ENCODE measurements at places on chromosomes 3 and 15.
A peak's percentile ranks its signal among the peaks of the same experiment; 100 is the strongest.

GRCh38 chr3:165339753-165340152 is 143.6 kb upstream of the SLITRK3 start:
- no peak for DNase-seq

- DNase-seq: no peak
These were observed 124.6 kb upstream of the SGO1 start for GRCh38 chr3:20310629-20311028.

DNA sequence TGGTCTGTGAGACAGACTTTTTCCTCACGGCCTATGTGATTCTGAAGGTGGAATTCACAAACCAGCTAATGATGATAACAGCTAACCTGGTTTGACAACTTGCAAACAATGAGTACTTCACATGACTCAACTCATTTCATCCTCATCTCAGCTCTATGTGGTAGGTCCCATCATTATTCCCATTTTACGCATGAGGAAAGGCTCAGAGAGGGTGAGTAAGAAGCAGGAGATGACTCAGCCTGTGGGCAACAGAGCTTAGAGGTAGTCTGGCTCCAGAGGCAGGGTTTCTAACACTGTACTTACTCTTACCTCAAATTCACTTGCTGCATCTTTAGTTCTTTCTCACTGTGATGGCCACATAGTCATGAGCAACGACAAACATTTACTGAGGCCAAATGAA is 25.8 kb upstream of the PSMD6 start:
- DNase-seq: no peak

DNA sequence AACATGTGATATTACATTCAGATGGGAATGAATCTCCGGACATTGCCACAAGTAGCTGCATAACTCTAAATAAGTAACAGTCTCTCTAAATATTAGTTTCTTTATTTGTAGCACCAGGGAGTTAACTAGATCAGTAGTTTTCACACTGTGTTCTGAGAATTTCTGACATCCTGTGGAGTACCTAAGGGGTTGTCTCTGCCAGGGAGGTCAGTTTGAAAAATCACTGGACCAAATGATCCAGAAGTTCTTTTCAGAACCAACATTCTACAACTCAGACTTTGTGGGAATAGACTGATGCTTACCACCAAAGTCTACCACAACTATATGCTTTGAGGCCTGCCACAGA is 9.0 kb upstream of the ILDR1 start:
- no peak for DNase-seq

GRCh38 chr3:192957441-192958021 is 39.9 kb upstream of the MB21D2 start:
- no peak for DNase-seq

DNA sequence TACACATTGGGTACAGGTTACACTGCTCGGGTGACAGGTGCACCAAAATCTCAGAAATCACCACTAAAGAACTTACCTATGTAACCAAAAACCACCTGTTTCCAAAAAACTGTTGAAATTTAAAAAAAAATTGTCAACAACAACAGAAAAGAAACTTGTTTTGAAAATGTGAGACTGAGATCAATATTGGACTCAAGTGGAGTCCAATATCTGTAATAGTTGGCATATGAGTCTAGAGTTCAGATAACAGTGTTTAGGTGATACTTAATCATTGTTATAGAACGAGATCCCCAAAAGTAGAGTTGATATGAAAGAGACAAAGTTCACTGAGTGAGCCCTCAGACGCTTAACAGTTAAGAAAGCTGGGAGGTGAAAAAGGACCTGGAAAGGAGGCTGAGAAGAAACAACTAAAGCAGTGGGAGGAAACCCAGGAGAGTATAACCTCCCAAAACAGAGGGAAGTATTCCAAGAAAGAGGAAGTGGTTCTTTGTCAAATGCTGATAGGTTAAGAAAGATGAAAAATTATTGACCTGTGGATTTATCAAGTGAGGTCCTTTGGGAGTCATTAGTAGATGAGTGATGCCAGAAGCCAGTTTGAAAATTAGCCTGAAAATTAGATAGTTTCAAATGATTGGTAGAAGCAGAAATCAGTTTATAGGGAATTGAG is 388.6 kb upstream of the DPH6 start:
- no peak for DNase-seq

DNA sequence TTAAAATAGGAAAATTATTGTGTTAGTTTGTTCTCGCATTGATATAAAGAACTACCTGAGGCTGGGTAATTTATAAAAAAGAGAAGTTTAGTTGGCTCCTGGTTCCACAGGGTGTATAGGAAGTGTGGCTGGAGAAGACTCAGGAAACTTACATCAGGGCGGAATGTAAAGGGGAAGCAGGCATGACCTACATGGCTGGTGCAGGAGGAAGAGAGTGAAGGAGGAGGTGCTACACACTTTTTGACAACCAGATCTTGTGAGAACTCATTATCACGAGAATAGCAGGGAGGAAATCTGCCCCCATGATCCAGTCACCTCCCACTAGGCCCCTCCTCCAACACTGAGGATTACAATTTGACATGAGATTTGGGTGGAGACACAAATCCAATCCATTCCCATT is 490.7 kb downstream of the RBMS3 start:
- no peak for DNase-seq

DNA sequence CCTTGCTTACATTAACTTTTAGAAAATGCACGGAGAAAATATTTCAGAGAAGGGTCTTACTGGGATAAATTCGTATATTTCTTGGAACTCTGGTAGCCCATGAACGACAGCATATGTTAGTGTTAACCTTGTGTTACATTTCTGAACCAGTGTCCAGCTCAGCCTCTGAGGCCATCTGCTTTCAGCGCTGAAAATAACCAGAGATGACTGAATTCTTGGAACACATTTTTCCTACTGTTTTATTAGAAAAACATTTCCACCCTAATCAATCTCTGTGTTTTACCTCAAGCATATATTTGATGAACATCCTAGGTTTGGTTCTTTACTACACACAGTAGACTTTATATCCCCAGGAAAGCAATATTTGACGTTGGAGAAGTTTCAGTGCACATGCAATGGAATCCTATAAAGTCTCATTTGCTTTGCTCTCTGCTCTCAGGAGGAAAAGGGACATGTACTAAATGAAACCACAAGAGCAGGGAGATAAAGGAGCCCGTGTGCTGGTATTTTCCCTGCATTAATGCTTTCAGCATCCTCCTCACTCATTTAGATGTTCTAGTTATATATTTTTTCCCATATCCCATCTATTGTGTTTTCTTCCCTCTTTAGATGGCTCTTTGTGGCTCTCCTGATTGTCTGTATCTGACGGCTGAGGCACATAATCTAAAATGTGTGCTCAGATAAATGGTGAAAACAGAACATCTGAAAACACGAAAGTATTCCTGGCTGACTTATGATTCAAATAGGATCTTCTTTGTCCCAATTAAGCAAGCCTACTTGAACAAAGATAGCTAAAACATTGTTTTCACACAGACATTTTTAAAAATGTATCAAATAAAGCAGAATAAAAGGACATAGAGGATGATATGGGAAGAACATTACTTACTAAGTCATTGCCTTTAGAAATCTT is 151.7 kb upstream of the KCNMB2 start:
- no peak for DNase-seq

- DNase-seq: peak; percentile 47
These were observed 7.3 kb downstream of the GRIP2 start for GRCh38 chr3:14532691-14533456.

GRCh38 chr15:92415639-92416297 is 22.1 kb downstream of the ST8SIA2 start:
- DNase-seq: no peak

DNA sequence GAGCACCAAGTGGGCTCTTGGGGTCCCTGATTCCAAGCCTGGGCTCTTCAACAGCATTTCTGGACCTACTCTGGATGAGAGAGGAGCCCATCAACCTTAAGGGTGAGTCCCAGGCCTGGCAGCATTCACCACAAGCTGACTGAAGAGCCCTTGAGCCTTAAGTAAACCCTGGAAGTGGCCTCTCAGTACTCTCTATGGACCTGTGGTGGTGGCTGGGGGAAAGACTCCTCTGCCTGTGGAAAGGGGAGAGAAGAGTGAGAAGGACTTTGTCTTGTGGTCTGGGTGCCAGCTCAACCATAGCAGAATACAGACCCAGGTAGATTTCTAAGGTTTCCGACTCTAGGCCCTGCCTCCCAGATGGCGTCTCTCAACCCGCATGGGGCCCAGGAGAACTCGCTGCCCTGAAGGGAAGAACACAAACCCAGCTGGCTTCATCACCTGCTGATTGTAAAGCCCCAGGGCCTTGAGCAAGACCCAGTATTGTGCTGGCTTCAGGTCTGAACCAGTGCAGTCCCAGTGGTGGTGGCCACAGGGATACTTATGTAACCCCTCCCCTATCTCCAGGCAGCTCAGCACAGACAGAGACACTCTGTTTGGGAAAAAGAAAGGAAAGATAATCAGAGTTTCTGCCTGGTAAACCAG is 71.4 kb downstream of the TFDP2 start:
- DNase-seq: no peak

GRCh38 chr3:48151058-48151806 is 37.0 kb downstream of the CDC25A start:
- DNase-seq: peak; percentile 83

GRCh38 chr3:111739311-111739911 is 119.7 kb upstream of the PHLDB2 start:
- DNase-seq: no peak

All from NT2/D1 (cell line).